ENCODE measurements at places on chromosomes 4 and X.
A peak's percentile ranks its signal among the peaks of the same experiment; 100 is the strongest.

GRCh38 chr4:158816955-158817354 lies 48.1 kb downstream of the FNIP2 start:
- no peak for DNase-seq

- DNase-seq = no peak
Measured at GRCh38 chr4:114807357-114807756, 208.8 kb downstream of the UGT8 start.

DNA sequence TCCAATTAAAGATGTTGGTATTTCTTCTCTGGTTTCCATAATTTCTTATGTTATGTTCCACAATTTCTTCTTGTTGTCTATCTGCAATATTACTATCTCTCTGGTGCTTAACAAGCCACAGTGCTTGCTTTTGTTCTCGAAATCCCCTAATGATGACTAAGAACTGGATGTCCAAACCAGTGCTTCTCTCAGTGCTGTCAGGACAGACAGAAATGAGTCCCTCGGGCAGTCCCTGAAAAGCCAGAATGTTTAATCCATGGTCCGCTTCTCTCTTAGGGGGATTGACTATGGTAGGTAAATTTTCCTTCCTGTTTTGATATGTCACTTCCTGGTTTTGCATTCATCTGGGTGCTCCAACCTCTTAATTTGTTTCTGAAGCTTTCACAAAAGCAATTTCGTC lies 321.6 kb upstream of the PCDH10 start:
- DNase-seq = no peak

DNA sequence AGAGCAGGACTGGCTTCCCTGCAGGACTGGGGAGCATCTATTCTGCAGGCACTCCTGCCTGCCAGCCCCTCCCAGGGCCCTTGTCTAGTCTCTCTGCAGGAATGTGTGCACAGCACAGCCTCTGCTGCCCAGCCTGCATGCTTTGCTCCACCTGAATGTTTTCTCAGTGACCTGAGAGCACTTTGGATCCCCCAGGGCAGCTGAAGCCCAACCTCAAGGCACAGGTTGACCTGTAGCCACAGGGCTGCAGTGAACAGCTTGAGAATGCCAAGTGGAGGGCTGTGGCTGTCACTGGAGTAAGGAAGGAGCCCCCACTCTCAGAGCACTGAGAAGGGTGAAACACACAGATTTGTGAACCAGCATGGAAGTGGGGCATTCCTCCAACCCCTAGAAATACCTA lies 760.2 kb downstream of the STIM2 start:
- DNase-seq = no peak

DNA sequence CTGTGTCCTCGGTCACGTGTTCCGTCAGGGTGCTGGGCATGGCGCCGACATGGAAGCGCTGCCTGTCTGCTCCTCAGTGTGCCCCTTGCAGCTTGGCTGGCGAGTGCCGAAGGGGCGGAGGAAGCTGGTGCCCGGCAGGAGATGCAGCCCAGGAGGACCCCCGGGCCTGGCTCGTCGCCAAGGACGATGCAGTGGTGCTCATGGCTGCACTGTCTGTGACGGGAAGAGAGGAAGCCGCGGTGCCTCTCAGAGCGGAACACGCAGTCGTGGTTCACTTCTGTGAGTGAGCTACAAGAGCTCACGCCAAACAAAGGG lies 38.1 kb downstream of the FGFRL1 start:
- no peak for DNase-seq

DNA sequence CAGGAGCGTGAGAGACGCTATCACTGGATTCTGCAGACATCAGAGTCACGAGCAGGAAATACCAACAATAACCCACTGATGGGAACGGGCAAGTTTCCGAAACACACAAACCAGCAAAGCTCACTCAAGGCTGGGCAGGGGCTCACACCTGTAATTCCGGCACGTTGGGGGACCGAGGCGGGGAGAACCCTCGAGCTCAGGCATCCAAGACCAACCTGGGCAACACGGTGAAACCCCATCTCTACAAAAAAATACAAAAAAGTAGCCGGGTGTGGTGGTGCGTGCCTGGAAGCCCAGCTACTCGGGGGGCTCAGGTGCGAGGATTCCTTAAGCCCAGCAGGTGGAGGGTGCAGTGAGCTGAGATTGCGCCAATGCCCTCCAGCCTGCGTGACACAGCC lies 17.2 kb upstream of the GTPBP6 start:
- no peak for DNase-seq

- no peak for DNase-seq
Measured at GRCh38 chrX:10901290-10901633, 209.9 kb upstream of the HCCS start.

DNA sequence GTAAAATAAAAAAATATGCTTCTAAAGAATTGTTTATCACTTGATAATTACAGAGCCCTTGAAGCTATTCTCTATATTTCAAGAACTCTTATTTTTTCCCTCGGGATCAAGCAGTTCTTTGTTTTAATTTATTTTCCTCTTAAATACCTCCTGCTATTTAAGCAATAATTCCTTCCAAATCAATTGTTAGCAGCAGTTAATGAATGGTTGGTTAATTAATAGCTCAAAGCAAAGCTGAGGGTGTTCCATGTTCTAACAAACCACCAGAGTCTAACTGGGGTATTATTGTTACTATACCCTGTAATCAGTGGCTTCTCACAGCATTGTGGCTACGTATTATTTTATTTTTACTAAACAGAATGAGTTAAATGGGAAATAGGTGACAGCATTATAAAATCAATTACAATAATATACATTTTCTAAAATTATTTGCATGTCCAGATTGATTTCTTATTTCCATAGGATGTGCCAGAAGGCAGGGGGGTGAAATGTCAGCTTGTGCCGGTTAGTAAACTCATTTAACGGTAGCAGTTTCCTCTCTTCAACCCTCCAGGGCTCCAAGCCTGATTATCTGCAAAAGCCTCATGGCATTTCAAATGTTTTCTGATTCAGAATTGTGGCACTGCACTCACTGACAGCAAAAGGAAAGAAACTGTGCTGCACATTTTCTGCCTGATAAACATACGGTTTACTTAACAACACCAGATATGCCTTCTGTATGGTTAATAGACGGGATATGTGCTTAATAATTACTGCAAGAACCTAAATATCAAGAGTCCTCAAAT lies 286.9 kb upstream of the EMCN start:
- no peak for DNase-seq

- no peak for DNase-seq
Measured at GRCh38 chrX:130669233-130669632, 233.8 kb downstream of the ENOX2 start.

DNA sequence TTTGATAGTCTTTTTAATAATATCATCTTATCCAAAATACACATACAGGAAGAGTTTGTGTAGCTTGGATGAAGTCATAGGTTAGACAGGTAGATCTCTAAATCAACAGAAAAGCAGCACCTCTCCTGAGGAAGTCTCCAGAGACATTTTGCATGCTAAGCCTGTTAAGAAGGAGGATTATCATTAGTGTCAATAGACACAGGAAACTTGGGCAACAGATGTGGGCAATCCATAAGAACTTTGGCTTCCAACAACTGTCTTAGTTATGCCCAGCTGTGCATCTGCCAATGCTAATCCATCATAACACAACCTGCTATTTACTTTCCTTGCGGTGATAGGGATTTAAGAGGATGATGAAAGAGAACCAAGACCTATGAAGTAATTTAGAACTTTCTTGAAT lies 1052.6 kb downstream of the RPA4 start:
- DNase-seq = no peak

GRCh38 chr4:146165840-146166239 lies 9.7 kb upstream of the LSM6 start:
- no peak for DNase-seq

DNA sequence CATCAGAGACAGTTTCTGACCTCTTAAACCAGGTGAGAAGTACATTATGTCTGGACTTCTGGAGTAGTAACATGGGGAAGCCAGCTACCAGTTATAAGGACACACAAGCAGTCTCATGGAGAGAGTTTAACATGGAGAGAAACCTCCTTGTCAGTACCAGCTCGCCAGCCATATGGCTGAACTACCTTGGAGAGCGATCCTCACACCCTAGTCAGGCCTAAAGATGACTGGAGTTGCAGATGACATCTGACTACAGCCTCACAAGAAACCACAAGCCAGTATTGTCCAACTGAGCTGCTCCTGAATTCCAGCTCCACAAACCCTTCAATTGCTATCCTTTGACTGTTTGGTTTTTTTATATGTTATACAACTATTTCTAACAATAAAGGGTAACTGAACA lies 49.8 kb downstream of the PDHA2 start:
- DNase-seq = no peak

DNA sequence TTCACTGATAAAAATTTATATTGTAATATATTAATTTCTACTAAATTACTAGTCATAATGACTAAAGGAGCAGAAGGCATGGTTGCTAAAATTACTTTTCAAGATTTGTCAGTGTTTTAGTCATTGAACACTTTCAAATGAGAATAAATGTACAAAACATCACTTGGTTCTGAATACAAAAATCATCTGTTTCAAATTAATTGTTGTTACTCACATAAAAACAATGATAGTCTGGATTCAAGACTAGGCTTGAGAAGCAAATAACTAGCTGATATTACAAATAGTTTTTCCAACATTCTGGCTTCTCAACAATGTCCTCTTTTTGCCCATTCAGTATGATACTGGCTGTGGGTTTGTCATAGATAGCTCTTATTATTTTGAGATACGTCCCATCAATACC lies 112.5 kb downstream of the ANAPC10 start:
- no peak for DNase-seq

DNA sequence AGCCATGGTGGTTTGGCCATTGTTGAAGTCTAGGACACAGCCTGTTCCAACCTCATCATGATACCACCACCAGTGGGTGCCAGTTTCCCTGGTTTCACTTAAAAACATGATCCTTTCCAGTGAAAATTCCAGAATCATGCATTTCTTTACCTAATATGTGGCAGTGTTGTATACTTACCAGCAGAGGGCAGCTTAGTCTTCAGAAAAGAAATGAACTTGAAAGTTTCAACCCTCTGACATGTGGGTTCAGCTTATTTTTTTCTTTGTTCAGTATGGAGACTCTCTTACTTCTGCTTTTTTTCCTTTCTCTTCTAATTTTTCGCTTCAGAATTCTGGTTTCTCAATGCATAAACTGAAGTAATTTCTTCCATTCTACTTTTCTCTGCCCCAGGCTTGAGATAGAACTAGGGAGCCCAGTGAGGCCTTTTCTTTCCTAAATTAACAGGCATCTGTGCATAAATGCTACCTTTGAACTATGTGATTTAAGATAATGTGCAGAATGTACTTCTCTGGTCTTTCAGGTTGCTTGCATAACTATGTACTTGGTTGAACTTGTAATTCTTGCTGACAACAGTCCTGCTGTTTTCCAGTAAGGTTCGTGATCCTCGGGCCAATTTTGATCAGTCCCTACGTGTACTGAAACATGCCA lies 10.7 kb downstream of the LIAS start:
- peak; percentile 36 for DNase-seq

DNA sequence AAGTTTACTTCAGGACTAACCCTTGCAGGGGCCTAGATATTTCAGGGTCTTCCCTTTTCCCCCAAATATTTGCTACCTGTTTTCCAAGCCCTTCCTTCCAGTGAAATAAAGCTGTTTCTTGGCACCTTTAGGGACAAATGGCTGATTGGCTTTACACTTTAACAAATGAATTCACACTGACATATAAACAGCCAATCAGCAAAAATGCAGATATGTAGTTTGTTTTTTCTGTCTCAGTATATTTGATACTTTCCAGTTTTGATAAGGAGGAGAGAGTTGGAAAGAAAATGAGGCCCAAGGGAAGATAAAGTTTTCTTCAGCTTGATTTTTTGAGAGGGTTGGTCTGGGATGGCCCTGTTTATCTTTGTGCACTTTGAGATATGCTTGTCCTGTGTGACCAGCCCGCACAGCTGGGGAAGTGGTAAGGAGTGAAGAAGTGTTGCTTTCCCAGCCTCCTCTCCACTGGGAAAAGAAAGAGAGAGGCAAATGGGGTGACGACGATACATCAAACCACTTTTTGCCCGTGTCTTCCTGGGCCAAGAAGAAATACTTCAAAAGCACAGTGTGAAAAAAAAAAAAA lies 67.5 kb downstream of the MGST2 start:
- no peak for DNase-seq

DNA sequence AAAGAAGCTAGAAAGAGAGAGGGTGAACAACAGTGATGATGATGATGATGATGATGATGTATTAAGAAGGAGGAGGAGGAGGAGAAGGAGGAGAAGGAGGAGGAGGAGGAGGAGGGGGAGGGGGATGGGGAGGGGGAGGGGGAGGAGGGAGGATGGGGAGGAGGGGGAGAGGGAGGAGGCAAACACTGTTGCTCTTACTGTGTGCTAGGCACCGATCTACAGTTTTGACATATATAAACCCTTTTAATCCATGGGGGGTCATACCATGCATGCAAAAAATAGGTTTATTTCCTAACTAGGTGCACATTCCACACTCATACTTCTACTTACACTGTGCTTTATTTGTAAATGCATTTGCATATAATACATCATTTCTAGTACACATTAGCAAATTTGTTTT lies 482.8 kb upstream of the FAM241A start:
- no peak for DNase-seq

DNA sequence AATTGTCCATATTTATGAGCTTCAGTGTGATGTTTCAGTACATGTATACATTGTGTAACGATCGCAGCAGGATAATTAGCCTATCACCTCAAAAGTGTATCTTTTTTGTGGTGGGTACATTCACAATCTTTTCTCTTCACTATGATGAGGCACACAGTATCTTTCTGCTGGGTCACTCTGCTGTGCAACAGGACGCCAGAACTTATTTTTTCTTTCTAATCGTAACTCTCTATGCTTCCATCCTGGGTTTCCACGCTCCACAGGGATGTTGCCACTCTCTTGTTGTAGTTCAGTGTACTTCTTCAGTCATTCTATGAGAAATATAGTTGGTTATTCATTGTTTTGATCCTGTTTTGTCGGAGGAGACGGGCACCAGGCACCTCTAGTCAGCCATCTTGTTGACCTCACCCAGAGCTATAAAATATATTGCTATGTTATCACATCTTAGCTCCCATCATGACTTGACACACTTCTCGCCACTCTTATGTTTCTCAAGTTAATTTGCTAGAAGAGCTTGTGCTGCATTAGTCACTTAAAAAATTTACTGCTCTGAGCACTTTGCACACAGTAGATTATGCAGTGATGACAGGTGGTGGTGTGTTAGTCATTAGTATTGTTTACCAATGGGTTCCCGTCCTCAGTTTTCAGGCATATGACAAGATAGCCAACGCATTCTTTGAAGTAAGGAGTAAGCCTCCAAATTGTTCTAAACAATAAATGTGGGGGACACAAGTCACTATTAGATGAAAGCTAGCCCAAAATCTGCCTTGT lies 1002.7 kb upstream of the PCDH7 start:
- no peak for DNase-seq

Data from NCI-H1436 (cell line).